ENCODE measurements at places on chromosomes 2 and 18.

GRCh38 chr2:5976531-5977065, 284.4 kb downstream of the SOX11 start:
- DNase-seq: no peak

DNA sequence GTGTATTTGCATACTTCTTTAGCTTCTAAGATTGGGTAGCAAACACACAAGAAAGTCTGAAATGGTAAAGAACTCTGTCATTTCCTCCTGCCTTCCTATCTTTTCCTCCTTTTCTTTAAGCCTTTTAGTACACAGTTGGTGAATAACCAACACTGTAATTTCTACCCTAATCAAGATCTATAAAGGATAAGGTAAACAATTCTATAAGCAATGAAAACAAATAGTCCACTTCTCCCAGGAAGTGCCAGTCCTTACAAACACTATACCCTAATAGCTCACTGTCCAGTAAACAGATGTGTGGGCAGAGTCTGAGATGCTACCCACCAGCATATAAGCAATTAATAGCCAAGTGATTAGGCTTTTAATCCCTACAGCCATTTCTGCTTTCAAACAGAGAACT, 81.0 kb upstream of the TFCP2L1 start:
- DNase-seq: no peak

DNA sequence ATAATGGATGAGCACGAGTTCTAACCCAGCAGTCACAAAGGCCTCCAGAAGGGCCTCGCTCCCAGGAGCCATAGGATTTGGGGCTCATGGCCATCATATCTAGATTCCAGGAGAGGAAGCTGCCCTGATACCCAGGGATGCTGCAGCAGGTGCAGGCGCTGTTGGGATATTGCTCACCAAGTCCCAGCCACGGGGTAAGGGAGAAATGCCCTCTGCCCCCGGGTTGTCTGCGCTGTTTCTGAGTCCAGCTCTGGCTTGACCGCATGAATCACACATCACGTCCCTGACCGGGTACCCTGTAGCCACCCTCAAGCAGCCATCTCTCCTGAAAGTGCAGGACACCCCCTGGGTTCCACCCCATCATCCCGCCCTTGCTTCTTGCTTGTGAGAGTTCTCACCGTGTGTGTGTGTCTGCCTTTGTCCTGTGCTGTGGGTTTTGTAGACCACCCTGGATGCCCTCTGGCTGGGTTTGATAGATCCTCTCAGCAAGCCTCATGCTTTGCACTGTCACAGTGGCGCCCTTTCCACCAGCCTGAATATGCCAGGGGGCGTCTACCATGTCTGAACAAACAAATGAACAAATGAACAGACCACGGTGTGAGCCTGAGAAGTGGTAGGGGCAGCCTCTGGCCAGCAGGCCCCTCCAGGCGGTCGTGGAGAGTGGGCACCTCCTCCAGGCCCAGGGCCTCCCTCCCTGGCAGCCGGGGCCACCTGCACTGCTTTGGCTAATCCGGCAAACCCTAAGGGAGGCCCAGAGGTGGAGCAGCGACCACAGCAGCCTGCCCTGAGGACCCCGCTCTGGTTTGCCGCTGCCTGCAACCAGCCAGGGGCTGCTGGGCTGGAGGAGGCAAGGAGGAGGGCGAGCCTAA, 32.1 kb downstream of the ADRA2B start:
- no peak for DNase-seq

DNA sequence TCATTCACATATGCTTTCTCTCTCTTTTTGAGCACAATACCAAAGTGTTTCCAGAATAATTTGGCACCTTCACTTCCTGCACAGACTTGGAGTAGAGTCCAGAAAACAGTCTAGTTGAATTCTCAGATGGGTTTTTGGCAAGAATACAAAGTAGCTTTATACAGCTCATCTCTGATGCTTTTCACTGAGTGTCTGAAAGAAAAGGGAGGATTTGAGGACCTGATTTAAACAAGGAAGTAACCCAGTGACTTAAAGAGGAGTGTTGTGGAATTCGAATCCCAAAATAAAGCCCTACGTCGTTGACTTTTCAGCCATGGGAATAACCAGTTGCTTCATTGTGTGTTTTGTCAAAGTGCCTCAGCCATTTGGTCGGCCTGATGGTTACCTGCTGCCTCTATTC, 31.8 kb downstream of the METAP1D start:
- DNase-seq: no peak

GRCh38 chr18:62088156-62088555, 98.7 kb downstream of the PIGN start:
- DNase-seq: peak; percentile 10

GRCh38 chr2:158477202-158477601, 20.4 kb downstream of the PKP4 start:
- peak; percentile 9 for DNase-seq

DNA sequence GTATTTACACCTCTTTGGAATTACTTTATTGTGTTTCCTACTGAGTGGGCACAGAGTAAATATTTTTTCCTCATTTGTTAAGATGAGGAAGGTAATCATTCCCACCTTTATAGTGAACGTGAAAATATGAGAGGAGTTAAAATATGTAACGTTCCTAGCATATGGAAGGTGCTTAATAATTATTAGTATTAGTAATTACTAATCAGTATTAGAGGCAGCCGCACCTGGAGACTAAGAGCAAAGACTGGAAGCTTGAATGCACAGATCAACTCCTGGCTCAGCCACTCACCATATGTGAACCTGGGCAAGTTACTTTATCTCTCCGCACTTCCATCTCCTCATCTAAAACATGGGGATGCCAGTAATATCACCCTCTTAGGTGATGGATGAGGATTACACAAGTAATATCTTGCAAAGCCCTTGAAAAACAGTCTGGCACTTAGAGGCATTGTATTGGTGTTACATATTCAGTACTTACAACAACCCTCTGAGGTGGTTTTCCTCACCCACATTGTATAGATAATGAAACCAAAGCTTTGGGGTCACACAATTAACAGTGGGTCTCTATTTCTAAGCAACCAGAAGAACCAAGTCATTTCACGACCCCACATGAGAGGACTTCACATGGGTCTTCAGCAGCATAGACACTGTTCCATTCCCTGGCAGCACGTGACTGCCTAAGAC, 100.3 kb upstream of the KCTD1 start:
- no peak for DNase-seq

- no peak for DNase-seq
Observed at GRCh38 chr2:124967325-124967724, 942.2 kb downstream of the CNTNAP5 start.

DNA sequence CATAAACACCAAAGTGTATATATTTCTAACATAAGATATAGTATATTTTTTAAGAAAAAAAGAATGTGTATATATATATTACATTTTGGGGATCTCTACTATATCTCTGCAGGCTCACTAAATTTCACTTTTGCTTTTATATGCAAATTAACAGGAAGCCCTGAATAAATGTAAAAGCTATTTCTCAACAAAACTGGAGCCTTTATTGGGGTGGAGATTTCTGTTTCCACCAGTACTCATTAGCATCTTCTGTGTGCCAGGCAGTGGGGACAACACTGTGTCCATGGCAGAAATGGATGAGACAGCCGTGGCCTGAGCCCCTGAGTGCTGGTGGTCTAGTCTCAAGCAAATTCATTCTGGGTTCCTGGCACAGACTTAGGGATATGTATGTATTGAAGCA, 41.3 kb downstream of the C18orf63 start:
- no peak for DNase-seq

DNA sequence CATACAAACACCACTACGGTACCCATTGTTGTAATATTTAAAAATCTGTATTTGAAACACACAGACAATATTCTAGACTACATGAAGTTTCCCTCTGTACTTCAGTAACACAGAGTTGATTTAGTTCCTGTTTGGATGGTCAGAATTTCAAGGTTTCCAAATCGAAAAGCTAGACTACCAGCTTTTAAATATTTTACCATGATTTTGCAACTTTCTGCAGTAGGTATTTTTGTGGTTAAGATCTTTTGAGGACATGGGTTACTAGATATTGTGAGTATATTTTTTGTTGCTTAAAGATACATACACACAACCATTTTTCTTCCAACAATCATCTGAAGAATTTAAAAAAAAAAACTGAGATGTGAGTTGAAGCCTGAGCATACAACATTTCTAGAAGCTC, 10.9 kb downstream of the SERPINB5 start:
- no peak for DNase-seq

DNA sequence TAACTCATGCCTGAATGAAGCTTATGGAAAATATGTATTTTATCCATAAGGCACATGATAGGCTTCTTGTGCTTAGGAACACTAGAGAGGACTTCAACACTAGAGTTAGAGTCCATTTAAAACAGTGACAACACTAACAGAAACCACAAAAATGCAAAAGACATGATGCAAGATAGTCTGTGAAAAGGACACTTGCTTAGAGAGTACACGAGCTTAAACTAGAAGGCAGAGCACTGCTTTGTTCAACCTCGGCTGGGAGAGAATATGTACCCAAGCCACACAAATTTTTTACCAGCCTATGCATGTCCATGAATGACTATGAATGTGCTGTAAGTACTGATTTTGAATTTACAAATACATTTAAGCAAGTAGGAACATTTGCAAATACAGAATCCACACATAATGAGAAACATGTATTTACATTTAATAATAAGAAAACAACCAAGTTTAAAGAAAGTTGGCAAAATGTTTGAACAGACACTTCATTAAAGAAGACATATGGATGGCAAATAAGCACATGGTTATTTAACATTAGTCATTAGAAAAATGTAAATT, 130.6 kb downstream of the SPOPL start:
- no peak for DNase-seq

GRCh38 chr18:76373297-76373696, 121.7 kb downstream of the ZNF516 start:
- DNase-seq: no peak

DNA sequence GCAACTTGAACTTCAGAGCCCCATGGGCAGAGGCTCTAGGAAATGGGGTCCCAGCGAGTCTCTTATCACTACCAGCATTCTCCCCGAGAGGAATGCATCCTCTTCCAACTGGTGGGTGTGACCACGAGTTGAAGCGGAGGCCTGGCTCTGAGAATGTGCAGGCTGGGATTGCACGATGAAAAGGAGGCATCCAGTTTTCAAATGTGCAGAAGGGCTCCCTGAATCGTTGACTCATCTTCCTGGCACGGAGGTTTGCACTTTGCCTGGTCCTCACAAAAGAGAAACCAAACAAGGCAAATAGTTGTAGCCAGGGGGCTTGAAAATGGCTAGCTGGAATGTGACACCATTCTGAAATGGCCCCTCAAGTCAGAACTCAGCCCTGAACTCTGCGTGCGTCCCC, 216.7 kb downstream of the GLI2 start:
- DNase-seq: no peak

GRCh38 chr2:218214116-218214515, 2.9 kb upstream of the ARPC2 start:
- DNase-seq: no peak

- no peak for DNase-seq
Observed at GRCh38 chr18:2549462-2549861, 21.8 kb downstream of the METTL4 start.

- no peak for DNase-seq
Observed at GRCh38 chr18:76364282-76365259, 130.5 kb downstream of the ZNF516 start.

- peak; percentile 27 for DNase-seq
Observed at GRCh38 chr18:23585007-23585871, 1.1 kb downstream of the NPC1 start.

- no peak for DNase-seq
Observed at GRCh38 chr18:36183987-36184386, 3.3 kb upstream of the MOCOS start.

GRCh38 chr2:195055996-195056395, 601.0 kb upstream of the SLC39A10 start:
- DNase-seq: no peak

GRCh38 chr2:29222381-29223179, 107.4 kb downstream of the CLIP4 start:
- DNase-seq: no peak

- no peak for DNase-seq
Observed at GRCh38 chr2:208329485-208329884, 63.4 kb downstream of the PIKFYVE start.

GRCh38 chr2:177396703-177397460, 4.3 kb downstream of the AGPS start:
- DNase-seq: no peak

DNA sequence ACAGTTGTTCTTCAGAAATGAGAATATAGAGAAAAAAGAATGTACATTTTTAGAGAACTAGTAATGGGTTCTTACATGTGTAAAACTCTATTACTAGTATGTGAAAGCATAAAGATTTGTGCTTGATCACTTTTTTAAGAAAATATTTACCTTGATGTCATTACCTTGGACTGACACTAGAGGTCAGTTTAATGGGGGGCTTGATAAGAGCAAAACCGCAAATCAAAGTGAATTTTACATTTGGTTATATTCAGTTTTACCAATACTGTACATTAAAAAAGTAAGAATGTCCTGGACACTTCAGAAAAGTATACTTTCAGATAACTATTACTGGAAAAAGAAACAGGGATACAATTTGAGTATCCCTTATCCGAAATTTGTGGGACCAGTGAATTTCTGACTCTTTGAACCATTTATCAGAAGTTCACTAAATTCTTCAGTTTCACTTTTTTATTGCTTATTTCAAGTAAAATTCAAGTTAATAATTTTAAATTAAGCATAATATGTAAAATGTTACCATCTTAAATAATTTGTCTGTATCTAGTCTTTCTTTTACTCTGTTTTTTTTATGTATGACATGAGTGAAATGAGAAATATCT, 1149.5 kb downstream of the DSC3 start:
- DNase-seq: no peak

DNA sequence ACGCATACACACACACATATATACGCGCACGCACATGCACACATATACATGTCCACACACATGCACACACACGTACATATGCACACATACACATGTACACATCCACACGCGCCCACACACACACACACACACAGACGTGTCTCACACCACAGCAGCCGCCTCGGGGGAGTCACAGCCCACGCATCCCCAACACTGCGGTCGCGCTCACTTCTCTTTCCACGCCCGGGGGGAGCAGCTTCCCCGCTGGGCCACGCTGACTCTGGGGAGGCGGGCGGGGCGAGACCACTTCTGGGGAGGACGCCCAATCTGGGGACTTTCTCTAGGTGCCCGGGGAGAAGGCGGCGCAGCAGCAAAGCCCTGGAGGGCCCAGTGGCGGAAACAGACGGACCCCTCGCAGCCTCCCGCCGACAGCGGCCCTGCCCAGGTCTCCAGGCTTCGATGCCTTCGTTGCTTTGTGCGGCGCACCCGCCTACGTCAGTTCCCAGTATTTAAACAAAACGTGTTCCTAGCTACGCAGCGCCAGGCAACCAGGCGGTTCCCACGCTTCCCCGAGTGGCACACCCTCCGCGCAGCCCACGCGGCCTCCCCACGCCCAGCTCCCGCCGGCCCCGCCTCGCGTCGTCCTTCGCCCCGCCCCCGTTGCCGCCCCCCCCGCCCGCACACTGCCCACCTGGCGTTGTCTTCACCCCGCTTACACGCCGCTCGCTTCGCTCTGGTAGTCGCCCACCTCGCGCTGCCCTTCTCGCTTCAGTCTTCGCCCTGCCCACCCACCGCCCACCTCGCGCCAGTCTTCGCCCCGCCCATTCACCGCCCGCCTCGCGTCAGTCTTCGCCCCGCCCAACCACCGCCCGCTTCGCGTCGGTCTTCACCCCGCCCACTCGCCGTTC, 810 bp upstream of the RBFA start:
- DNase-seq: peak; percentile 82

- no peak for DNase-seq
Observed at GRCh38 chr2:119489232-119489952, 34.9 kb downstream of the SCTR start.

All from CD4-positive, alpha-beta T cell treated with Interleukin-12 subunit alpha and Interleukin-12 subunit beta, for 1 hour (primary cell).